ENCODE measurements at places on chromosomes 7 and 10. TPM values are rescaled to one million over a fixed set of nuclear protein-coding genes. Genes with fewer than 3 reads are reported as not detected.

SNCG gene
- total RNA-seq: 9.6 TPM

SLC26A5 gene
- not detected for total RNA-seq

LIPM gene
- not detected for total RNA-seq

LIPF gene
- not detected for total RNA-seq

MRLN gene
- not detected for total RNA-seq

PTN gene
- total RNA-seq: not detected

ZNF727 gene
- not detected for total RNA-seq

PRLHR gene
- total RNA-seq: not detected

TMEM176A gene
- 0.09 TPM for total RNA-seq

SVOPL gene
- not detected for total RNA-seq

CTAGE6 gene
- total RNA-seq: not detected

SCIN gene
- 0.31 TPM for total RNA-seq

CNNM1 gene
- total RNA-seq: 34.0 TPM

NUTM2D gene
- 1.7 TPM for total RNA-seq

NAT16 gene
- total RNA-seq: 0.12 TPM

PLAC9 gene
- total RNA-seq: not detected

CPN1 gene
- 0.19 TPM for total RNA-seq

LRRC18 gene
- not detected for total RNA-seq

MRM2 gene
- 56.5 TPM for total RNA-seq

Measured in A549 treated with dexamethasone at 1 μM for 4 hours (cell line).